AG04450 (cell line): ENCODE measurements at places on chromosomes 6 and 20.

DNA sequence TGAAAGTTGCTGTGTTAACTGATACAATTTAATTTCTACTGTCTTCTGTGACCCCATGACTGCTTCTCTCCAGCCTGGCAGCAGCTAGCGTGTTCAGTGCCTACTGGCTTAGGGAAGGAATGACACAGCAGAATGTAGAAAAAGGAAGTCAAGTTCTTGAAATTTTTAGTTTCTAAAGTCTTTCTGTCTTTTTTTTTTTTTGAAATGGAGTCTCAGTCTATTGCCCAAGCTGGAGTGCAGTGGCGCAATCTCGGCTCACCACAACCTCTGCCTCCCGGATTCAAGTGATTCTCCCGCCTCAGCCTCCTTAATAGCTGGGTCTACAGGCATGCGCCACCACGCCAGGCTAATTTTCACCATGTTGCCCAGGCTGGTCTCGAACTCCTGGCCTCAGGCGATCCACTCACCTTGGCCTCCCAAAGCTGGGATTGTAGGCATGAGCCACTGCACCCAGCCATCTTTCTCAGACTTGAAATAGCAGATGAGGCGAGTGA is 39.3 kb downstream of the PCNA start:
- no peak for DNase-seq

- DNase-seq = no peak
These were observed 114.3 kb upstream of the CD93 start for GRCh38 chr20:23200413-23200812.

GRCh38 chr6:117018771-117019170 is 141.7 kb downstream of the RFX6 start:
- DNase-seq = no peak

DNA sequence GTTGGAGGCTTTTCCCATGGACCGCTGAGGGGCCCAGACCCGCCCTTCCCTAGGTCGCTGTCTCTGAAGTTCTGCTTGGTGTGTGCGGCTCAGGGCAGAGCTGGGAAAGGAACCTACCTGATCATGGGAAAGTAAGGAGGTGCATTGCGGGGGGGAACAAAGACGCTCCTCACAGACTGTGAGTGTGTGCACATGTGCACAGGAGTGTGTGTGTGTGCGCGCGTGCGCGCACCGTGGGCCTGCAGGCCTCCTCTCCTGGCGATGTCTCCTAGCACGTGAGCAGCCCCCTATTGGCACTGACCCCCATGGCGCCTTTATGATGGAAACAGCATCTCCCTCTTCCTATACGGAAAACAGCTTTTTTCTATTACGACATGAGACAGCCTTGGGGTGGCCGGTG is 224.1 kb downstream of the TAF4 start:
- DNase-seq = no peak

GRCh38 chr6:30571762-30572082 is 480 bp downstream of the ABCF1 start:
- no peak for DNase-seq

- DNase-seq = no peak
These were observed 17.3 kb downstream of the TUBB2B start for GRCh38 chr6:3210024-3210610.

GRCh38 chr6:37550191-37550831 is 50.6 kb upstream of the CCDC167 start:
- DNase-seq = no peak
